Heart left ventricle (tissue), 16 donors: ENCODE measurements at places on chromosomes 3 and 15. TPM values are rescaled to one million over a fixed set of nuclear protein-coding genes. Genes with fewer than 3 reads are reported as not detected.

DNA sequence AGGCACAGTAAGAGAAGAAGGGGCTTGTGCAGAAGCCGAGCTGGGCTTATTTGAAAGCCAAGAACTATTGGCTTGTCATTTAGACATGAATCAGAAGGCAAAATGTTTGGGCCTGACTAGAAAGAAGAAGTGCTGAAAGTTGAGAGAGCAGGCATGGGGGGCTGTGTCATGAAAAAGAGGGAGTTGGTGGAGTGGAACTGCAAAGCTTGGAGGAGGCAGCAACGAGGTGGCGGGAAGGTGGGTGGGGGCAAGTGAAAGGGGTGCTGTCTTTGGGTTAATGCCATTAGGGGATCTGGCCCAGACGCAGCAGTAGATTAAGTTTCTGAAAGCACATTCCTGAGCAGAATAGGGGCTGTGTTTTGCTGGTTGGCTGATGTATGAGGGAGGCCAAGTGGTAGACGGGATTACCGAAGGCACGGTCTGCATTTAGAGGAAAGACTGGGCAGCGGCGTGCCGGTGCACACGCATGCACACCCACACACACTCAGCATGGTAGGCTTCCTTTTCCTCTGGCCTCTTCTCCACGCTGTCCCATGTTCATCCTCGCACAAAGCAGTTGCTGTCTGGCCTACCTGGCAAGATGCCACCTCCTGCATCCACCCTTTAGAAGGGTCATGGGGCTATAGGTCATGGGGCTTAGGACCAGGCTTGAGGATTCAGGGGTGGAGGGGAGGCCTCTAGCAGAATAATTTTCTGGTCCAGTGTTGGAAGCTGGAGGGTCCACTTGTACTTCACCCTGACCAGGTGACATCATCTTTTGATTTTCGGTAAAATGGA is 43.0 kb downstream of the BOC start:
- DNase-seq = no peak

DNA sequence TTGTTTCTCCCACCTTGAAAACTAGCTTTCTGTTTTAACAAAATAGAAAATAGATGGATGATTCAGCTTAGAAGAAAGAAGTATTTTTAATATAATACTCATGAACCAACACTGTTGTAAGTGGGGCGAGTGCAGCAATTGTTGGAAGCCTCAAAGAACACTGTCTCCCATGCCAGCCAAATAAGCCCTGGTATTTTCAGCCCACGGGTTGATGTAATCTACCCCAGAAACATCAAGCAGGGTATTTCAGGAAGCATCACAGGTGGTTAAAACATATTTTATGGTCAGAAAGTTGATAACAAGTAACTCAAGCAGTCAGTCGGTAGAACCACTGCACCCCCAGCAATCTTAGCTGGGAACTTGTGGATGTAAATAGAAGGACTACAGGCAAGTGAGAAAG is 115.9 kb downstream of the SV2B start:
- no peak for DNase-seq

GRCh38 chr15:64774629-64775493 is 528 bp downstream of the RBPMS2 start:
- DNase-seq = peak; percentile 50

DNA sequence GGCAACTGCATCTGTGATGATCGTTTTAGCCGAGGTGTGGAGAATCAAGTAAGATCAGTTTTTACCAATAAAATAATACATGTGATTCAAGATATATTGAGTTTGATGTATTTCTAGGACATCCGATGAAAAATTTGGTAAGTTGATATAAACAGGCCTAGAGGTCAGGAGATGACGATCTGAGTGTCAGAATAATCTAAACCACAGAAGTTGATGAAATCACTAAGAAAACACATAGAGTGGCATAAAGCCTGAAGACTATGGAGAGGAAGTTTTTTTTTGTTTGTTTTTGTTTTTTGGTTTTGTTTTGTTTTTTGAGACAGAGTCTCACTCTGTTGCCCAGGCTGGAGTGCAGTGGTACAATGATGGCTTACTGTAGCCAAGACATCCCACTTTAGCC is 235.3 kb downstream of the RBMS3 start:
- DNase-seq = no peak

DNA sequence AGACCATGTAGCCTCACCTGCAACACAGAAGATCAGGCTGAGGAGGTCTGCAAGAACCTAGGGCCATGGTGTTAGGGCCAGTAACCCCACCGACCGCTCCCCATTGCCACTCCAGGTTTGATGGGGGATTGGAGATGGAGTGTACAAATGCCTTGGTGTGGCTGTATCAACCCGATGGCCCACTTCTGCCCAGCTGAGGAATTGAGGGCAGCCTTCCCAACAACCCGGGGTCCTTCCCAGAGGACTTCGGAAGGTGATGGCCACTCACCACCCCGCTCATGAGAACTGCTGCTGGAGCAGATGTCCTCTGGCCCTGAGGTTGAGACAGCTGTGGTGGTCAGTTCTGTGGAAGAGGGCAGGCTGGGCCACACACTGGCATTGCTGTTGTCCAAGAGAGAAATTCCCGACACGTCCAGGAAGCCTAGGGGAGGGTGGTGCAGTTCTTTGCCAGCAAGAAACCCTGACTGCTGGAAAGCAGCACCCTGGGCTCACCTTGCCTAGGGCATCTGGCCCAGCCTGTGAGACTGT is 8.9 kb downstream of the GORASP1 start:
- no peak for DNase-seq

- DNase-seq = peak; percentile 25
Observed at GRCh38 chr15:51094606-51095569, at the start of gene TNFAIP8L3. Gene TNFAIP8L3 (minus strand): TSS chr15:51094906. CDS start chr15:51094595, 311 bp downstream.

- no peak for DNase-seq
Observed at GRCh38 chr15:52181938-52182780, 9.0 kb downstream of the GNB5 start.

DNA sequence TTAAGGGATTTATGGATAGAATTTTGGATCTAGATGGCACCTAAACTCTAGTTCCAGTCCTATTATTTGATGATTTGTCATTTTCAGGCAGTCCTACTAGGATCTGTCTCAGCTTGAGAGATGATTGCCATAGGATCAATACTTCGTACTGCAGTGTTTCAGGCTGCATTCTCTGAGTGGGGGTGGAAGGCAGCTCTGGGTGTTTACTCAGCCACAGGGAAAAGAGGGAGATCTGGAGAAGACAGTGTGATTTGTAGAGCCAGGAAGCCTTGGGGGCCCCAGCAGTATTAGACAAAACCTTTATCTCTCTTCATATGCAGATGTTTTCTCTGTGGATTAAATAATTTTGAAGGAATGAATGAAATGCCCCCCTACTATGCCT is 188.4 kb upstream of the SYNPR start:
- no peak for DNase-seq

GRCh38 chr3:111666041-111666735 is 71.0 kb upstream of the ZBED2 start:
- DNase-seq = no peak

DNA sequence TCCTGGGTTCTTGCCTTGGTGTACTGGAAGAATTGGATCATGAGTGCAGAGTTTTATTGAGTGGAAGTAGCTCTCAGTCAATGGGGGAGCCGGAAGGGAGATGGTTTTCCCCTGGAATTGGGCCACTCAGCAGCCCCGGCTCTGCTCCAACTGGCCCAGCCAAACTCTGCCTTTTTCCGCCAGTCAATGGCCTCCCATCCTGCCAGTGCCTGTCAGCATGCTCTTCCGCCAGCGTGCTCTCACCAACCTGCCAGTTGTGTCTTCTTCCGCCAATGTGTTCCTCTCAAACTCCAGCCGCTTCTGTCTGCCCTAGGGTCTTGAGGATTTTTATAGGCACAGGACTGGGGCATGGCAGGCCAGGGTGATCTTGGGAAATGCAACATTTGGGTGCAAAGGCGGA is 12.4 kb upstream of the AADACL2 start:
- no peak for DNase-seq

GRCh38 chr3:146382386-146382785 is 87.0 kb downstream of the PLSCR2 start:
- no peak for DNase-seq

DNA sequence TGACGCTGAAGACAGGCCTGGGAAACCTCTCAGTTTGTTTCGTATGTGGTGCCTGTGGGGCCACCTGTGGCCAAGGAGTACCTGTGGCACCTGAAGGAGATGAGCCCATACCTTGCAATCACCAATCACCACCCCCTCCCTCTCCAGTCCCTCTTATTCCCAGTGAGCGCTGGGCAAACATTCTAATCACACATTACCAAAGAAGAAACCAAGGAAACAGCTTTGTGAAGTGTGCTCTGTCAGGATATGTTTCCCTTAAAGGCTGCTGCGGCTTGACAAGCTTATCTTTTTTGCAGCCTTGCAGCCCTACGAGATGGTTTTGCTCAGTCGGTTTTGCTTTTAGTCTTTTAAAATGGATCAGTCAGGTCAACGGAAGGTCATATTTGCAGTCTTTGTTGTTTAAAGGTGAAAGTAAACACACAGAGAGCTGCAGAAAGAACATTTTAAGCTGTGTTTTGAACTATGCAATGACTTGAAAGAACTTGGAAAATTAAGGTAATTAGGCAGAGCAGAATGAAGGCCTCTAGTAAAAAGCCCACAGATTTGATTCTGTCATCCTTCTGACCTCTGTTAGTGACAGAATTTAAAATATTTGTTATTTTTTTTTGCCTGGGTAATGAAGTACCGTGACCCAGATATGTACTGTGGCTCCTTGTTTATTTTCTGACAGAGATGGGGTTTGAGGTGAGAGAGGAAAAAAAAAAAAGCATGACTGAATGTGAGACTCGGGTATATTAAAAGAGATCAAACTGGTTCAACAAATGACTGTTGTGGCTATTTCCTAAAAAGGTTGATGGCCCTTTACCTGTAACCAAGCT is 461.4 kb downstream of the NSUN3 start:
- no peak for DNase-seq

- no peak for DNase-seq
Observed at GRCh38 chr3:191770541-191770940, 309.6 kb downstream of the PYDC2 start.

- DNase-seq = no peak
Observed at GRCh38 chr15:88649753-88650551, 11.1 kb downstream of the ISG20 start.

DNA sequence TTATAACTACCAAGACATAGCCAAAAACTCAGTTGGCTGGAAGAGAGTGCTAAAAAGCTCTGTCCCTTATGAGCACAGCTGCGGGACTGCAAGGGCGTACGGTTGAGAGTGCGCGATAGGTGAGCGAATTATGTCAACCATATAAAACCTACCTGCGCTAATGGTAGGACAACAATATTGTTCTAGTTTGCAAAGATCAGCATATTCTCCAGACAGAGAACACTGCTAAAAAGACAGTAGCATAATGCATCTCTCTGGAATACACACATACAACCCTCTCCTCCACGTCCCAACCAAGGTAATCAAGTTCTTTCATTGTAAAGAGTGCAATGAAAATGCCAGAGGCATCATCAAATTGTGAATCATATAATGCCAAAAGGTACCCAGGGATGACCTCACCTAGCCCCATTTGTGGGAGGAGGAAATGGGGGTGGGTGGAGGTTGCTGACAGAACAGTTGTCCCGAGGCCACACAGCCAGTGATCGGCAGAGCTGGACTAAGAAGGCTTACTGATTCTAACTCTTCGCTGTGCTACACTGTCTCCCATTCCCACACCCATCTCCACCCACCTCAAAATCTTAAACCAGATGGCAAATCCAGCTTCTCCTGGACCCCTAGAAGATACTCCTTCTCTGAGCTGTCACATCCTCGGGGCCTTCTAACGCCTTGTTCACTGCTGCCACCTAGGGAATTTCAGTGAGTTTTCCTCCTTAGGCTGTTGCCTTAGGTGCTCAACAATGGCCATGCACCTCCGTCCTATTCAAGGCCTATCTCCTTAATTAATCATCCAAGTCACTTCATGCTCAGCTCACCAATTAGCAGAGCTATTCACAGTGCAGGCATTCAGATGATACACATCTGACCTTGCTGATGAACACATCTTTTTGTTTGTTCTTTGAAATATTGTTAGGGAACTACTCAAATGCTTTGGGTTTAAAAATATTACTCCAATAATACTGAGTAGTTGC is 60.7 kb downstream of the RPL22L1 start:
- no peak for DNase-seq

GRCh38 chr3:101182734-101183133 is 137.6 kb downstream of the IMPG2 start:
- DNase-seq = no peak

DNA sequence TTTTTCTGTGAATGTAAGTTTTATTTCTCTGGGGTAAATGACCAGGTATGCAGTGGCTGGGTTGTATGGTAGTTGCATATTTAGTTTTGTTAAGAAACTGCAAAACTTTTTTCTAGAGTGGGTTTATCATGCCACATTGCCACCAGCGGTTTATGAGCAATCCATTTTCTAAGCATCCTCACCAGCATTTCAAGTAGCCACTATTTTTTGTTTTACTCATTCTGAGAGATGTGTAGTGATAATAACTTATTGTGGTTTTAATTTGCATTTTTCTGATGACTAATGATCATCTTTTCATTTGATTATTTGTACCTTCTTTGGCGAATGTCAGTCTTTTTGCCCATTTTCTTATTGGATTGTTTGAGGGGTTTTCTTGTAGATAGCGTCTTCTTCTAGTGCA is 56.2 kb downstream of the SPRED1 start:
- DNase-seq = no peak

DNA sequence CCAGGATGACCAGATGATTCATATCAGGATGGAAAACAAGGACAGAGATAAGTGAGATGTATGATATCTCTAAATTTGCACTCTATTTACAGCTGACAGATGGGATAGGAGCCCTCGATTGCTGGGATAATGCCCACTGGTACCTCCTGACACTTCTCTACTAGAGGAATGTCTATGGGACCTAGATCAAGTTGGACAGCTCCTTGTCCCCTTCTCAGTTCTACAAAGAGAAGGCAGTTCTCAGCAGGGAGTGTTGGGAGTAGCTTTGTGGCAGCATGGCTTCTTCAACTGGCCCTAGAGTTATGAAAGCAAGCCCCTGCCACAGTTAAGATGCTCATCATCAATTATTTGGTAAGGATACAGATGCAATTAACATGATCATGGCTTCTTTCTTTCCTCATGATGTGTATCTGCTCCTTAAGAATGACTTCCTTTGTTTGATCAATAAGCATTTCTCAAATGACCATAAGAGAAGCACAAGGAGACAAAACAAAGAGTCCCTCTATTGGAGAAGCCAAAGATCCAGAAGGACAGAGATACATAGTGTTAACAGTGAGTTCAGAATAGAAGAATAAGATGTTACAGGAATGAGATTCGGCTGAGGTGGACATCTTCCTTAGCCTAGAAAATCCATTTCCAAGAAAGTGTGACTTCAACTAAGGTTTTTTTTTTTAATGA is 481.3 kb downstream of the NAALADL2 start:
- no peak for DNase-seq

DNA sequence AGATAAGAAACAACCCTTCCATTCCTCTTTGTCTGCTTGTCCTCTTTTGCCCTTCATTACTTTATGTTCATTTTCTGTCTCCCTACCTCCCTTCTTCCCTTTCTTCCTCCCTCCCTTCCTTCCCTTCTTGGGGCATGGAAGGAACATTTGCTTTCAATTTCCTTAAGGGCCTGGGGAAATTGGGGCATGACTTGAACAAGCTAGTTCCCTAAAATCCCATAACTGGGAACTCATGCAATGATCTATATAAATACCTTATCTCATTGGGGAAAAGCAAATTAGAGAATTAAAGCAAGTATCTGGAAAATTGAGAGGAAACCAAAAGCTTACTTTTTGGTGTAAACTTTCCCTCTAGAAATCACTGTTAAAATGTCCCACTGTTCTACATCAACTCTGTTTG is 35.7 kb downstream of the BOC start:
- DNase-seq = no peak

EDC3 gene
- 16.8 TPM for total RNA-seq

MCF2L2 gene
- total RNA-seq = 0.19 TPM

TICRR gene
- 0.07 TPM for total RNA-seq

ZPLD1 gene
- not detected for total RNA-seq

DIS3L gene
- 26.7 TPM for total RNA-seq

CPLX3 gene
- total RNA-seq = 2.5 TPM

FAM81A gene
- 2.1 TPM for total RNA-seq

NOX5 gene
- total RNA-seq = not detected
